Head of caudate nucleus (tissue), 42 donors: ENCODE measurements at places on chromosomes 2 and 18.

DNA sequence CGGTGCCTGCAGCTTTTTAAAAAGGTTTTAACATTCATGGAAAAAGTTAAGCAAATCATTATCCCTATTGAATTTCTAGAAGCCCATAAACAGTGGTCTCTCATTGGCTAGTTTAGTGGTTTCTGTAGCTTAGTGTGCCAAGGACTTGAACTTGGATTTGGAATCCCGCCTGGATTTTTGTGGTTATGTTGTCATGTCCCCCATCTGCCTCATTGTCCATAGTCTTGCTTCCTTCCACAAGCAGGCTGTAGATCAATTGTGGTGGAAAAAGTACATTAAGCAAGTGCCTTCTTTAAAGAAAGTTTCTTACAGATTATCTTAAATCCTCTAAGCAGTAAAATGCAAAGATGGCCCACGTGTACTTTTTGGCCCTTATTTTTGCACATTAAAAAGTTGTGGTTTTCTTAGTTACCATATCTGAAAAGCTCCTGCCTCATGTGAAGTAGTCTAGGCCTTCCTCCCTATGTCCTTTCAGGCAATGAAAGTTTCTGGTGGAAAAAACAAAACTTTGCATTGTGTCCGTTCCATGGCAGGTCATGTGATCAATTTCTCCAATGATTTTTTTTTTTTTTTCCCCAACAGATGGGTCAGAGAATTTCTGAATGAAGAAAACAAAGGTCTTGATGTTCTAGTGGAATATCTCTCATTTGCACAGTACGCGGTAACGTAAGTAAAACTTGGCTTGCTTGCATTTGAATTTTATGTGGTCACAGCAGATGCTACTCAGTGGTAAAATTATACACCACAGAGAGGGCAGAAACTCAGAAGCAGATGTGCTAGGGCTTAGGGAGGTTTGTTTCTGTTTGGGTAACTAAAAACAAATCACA lies 158.9 kb downstream of the PRPF40A start:
- DNase-seq, result no peak

- no peak for DNase-seq
Observed at GRCh38 chr18:2983296-2983695, 29.6 kb downstream of the LPIN2 start.

DNA sequence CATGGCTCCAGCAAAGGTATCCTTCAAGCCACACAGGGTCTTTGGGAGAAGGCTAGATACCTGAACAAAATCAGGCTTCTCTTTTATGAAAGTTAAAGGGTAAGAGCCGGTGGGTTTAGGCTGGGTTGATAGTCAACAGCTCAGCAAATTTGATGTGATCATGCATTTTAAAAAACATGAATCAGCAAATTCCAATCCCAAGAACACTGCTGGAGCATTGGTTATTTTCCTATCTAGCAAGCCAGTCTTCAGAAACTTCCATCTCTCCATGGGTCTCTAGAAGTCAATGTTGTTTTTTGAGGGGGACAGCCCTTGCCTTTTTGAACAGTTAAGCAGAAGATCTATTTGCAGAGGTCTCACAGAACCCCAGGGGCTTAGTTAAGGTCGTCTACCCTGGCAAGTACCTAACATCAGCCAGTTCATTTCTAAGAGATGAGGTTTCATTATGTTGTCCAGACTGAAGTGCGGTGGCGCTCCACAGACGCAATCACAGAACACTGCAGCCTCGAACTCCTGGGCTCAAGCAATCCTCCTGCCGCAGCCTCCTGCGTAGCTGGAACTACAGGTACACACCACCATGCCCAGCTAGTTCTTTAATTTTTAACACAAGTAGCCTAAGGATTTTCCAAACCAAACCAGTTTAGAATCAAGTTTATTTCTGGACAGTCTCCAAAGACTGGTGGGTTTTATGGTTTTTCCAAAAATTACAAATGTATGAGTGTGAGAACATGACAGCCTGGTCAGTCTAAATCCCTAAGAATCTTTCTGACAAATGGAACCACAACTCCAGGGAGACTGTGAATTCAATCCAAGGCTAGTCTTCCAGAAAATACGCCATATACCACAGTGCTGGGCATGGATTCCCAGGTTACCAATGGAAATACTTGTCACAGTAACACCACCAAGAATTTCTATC lies 4.1 kb upstream of the ZCCHC2 start:
- no peak for DNase-seq

DNA sequence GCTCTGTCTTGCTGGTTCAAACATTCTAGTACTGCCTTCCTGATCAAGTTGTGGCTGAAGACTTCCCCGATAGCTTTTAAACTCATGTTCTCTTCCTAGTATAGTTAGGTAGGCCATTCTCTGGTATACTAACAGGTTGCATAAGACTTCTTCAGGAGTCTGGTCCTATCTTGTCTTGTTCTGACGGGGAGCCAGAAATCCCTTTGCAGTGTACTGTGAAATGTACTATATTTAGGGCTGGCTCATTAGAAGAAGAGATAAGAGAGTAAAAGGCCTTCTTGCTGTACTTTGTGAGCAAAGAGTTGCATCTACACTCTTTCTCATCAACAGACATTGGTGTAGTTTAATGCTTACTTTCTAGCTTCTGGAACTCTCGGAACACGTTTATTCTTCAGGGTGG lies 331.9 kb downstream of the NUP35 start:
- DNase-seq, result no peak

GRCh38 chr18:47788621-47789020 lies 141.8 kb downstream of the SMAD2 start:
- no peak for DNase-seq

DNA sequence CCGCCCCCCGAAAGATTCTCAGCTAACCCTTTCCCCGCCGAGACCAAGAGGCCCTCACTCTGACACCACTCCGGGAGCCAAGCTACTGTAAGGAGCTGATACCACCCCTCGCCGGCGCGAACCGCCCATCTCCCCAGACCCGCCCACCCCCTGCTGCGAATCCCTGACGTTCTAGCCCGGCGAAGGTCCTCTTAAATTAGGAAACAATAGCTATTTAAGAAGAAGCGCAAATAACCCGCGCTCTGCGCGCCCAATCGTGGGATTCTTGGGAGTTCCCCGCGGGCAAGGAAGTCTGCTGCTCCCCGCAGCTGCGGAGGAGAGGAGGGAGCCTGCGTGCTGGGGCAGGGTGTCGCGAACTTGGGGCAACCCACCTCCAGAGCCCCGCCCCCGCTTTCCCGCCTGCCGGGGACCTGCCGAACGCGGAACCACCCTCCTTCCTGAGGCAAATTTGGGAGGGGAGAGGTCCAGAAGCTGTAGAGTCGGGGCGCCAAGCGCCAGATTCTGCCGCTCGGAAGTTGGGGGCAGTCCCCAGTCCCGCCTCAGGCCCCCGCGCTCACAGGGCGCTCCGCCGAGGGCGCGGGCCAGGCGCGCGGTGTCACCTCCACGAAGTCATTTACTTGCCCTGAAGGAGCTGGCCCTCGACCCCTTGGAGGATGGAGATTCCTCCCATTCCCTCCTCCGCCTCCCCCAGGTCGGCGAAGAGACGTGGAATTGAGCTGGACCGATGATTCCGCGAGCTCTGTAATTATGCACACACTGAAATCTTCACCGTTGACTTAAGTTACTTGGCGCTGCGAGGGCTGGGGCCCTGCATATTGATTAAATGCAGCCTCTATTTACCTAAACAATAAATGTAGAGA lies 8.4 kb upstream of the SP9 start:
- DNase-seq, result no peak

GRCh38 chr2:196441527-196441926 lies 198.0 kb upstream of the CCDC150 start:
- no peak for DNase-seq

GRCh38 chr2:214482728-214483127 lies 71.9 kb downstream of the VWC2L start:
- DNase-seq, result peak; percentile 11

- DNase-seq, result no peak
Observed at GRCh38 chr2:225002656-225003045, 39.6 kb downstream of the DOCK10 start.

DNA sequence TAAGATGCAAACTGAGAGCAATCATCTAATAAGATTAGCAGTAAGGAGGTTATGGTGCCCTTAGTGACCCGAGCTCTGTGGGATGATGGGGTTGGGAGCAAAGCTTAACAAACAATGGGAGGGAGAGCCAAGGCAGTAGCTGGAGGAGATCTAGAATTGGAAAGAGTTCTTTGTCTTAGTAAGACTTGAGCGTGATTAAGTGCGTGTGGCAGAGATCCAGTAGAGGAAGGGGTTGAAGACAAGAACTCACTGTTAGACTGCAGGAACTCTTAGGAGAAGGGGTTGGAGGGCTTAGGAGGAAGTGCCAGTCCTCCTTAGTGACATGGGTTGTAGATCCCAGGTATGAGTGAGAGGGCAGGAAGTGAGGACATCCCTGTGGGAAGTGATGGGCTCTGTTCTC lies 184.7 kb downstream of the GFPT1 start:
- no peak for DNase-seq

DNA sequence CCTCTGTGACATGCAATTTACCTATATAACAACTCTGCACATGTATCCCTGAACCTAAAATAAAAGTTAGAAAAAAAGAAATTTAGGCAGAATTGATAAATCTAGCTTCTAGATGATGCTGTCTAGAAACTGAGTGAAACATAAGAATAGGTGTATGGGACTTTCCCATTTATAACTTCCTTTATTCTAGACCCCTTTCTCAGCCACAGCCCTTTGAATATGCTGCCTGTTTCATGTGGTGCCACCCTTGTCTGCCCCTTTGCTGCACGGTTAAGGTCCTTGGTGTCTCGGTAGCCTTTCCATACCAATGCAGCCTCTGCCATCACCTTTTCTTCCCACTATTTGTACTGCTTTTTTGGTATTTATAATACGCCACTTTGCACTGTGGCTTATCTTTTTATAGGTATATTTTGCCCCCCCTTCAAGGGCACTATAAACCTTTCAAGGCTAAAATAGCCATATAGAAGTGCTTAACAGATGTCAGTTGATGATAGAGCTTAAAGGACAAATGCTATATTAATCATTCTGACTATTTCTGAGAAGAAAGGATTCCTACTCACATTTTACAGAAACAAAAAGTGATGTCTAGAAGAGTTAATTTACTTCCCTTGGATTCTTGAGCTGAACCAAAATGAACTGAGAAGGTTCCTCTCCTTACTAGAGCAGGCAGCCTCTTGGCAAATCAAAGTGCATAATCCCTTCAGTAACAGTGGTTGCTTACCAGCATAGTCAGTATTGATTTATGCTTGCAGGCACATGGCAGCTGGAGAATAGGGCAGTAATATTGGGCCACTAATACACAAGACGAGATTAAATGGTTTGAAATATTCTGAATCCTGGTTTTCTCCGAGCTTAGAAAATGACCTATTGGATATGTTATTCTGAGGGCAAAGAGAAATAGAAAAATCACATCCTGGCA lies 88.1 kb upstream of the CYP26B1 start:
- DNase-seq, result no peak

DNA sequence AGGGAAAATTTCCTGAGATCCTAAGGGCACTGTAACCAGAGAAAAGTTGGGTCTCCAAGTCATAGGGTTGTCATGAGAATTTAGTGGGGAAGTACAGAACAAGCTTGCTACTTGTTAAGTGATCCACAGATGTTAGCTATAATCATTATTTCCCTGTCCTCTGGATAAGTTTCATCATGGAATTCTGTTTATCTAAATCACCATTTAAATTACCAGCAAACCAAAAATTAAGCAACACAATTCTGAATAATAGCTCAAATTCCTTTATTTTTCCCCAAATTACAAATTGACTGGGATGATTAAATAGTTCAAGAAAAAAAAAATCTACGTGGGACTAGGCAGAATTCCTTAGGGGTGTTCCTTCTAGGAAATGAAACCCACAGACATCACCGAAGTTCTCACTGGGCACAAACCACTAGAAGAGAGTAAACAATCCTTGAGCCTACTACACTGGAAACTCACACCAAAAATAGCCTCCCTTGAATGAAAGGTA lies 159.5 kb downstream of the COL6A3 start:
- no peak for DNase-seq

GRCh38 chr2:216436383-216436782 lies 24.1 kb downstream of the SMARCAL1 start:
- no peak for DNase-seq

DNA sequence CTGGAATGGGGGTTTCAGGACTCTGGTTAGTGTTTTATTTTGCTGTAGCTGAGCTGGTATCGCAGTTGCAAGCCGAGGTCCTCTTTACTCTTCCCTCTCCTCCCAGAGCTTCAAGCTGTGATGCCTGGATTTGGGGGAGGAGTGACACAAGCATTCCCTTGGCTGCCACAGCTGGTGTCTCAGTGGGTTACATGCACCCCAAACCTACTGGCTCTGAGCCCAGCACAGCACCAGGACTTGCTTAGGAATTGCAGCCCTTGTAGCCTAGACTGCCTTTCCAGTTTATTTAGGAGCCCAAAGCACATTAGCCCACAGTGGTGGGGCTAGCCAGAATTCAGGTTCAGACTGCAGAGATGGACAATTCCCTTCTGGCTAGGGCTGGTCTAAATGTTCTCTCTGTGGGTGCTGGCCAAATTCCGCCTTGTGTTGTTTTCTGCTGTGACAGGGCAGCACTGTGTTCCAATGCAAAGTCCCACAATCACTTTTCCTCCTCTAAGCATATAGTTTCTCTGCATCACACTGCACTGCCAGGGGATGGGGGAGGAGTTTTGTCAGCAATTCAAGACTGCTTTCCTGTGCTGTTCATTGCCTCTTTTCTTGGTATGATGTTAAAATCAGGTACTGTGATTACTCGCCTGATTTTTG lies 122.8 kb downstream of the SLC4A10 start:
- no peak for DNase-seq

DNA sequence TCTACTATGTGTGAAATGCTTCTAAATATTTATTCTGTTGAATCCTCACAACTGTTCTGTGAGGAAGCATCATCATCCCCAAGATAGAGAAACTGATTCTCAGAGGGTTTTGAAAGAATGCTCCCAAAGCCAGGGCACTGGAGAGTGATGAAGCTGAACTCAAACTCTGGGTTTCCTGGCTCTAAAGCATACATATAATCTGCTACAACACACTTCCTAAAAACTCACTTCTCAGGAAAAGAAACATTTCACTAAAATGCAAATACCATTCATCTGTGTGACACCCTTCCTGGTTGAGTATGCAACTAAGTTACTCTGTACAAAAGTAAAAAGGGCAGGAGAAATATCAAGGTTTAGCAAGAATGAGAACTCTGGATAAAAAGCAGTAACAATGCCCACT lies 58.6 kb downstream of the GRB14 start:
- no peak for DNase-seq

DNA sequence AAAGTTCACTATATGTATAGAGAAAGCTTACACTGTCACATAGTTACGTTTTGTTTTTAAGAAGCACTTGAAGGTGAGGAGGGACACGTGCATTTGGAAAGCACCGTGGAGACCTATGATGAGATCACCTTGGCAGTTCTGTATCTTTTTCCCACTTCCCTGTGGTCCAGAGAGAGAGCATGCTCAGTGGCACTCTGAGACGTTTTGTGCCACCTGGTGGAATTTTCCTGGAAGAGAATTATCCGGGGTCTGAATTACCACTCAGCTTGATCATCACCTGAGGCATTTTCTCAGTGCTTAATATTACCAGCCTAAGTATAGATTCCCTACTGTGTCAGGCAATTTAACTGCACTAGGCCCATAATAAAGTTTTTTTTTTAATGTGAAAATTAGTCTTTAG lies 469.4 kb upstream of the SMIM21 start:
- DNase-seq, result no peak

- no peak for DNase-seq
Observed at GRCh38 chr2:217958206-217958883, 44.5 kb downstream of the TNS1 start.

- no peak for DNase-seq
Observed at GRCh38 chr2:209734805-209735204, 36.8 kb upstream of the UNC80 start.

- DNase-seq, result no peak
Observed at GRCh38 chr2:237896507-237896892, 37.1 kb downstream of the RAMP1 start.
